Activated T-helper 1 cell treated with anti-CD3 and anti-CD28 coated beads, Interleukin-2, amount 50 U/mL, for 16 hours (primary cell): ENCODE measurements at places on chromosomes 6 and 20.
A peak's percentile ranks its signal among the peaks of the same experiment; 100 is the strongest.

DNA sequence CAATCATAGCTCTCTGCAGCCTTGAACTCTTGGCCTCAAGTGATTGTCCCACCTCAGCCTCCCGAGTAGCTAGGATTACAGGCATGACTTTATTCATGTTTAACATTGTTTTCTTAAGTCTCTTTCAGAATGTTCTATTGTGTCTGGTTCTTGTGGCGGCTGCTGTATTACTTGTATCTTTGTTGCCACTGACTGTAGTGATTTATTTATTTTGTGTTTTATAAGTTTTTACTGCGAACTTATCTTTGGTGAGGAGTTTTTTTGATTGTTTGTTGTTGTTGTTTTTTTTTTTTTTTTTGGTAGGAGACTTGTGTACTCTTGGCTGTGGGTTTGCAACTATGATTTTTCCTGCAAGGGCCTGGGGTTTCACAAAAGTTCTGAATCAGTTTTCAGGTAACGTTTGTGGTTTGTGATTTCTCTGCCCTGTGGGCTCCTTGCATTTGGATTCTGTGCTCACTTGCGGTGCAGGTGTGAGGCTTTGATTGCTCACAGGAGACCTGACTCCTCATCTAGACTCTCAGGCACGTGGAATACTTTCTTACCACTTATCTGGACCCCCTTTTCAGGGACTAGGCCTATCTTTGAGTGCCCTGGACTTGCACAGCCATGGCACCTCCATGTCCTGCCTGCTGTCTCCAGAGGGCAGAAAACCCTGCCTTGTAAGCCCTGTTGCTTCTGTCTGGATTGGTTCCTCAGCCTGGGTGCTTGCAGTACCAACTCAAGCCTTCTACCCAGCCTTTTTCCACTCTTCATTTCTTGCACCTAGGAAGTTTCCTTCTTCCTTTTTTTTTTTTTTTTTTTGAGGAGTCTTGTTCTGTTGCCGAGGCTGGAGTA lies 25.2 kb downstream of the KIF25 start:
- DNase-seq, result no peak

DNA sequence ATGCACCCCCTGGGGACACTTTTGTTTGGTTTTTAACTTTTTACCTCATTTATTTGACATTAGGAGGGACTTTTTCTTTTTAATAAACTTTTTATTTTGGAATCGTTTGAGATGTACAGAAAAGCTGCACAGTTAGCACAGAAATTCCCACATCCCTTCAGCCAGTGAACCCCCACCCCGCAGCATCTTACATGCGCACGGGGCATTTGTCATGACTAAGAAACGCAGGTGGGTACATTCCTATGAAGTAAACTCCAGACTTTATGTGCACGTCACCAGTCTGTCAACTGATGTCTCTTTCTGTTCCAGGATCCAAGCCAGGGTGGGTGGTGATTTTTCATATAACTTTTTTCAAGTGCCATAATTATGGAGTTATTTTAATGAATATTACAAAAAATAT lies 4.9 kb upstream of the ZNF831 start:
- DNase-seq, result no peak

DNA sequence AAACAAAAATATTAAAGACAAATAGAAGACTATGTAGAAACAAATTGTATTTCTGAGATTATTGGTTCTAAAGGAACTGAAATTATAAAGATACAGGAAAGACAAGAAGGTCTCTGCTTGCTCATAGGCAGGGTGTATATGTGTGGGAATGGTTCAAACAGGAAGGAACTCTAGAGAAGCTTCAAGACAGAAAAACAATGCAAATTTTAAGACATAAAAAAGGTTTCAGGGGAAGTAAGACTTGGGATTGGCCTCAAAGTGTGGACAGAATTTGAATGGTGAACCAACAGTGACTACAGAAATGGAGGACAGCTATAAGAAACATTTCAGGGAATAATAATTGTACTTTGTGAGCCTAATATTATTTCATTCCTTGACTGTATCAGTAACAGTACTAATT lies 50.3 kb downstream of the OR2B2 start:
- DNase-seq, result no peak

- no peak for DNase-seq
Observed at GRCh38 chr20:15767586-15767985, 805.7 kb downstream of the KIF16B start.

DNA sequence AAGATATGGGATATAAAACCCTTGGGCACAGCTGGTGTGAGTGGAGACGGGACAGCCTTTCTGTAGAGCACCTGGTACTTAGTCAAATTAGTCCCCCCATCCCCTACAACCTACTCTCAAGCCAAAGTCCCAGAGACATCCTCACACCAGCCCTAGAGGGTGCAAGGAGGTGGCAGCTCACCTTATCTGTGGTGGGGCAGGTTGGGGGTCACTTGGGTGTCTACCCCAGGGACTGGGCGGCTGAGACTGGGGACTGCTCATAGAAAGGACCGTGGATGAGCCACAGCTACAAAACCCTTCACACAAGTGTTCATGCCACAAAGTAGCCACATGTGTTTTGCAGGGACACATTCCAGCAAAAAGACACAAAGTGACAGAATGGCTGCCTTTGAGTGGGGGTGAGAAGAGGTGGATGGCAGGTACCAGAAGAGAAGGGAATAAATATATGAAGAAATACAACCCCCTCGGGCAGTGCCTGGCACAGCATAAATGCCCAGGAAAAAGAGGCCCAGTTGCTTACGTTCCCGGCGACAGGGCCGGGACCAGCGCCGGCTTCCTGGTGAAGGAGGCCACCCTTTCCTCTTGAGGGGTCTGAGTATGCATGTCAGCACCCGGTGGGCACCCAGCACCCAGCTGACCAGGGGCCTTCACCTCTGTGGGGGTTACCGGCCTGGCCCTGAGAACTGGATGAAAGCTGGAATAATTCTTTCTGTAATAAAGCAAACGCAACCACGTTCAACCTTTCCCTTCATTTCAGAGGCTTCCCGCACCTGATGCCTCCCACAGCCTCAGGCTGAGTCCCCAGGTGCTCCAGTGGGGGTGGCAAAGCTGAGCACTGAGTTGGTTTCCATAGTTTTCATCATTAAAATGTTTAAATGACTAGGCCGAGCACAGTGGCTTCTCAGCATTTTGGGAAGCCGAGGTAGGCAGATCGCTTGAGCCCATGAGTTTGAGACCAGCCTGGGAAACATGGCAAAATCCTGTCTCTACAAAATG lies 14.4 kb upstream of the CEBPB start:
- no peak for DNase-seq

- DNase-seq, result peak; percentile 46
Observed at GRCh38 chr6:44475779-44476434, 88.4 kb downstream of the CDC5L start.

DNA sequence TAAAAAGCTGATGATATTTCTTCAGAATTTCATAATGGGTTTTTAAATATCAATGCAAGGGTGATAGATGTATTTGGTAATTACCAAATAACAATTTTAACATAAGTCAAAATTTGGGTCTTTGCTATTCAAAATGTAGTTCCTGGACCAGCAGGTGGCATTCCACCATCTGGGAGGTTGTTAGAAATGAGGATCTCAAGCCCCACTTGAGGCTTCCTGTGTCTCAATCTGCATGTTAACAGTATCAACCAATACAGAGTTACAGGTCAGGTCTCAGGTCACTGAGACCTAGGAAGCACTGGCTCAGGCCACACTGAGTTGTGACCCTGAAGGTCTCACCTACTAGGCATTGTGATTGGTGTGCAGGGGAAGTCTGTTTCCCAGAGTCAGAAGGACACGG lies 57.2 kb upstream of the MTRF1L start:
- DNase-seq, result no peak

- DNase-seq, result no peak
Observed at GRCh38 chr20:59743767-59744485, 139.6 kb downstream of the PHACTR3 start.

- DNase-seq, result no peak
Observed at GRCh38 chr20:50621068-50621665, 70.2 kb downstream of the RIPOR3 start.

- no peak for DNase-seq
Observed at GRCh38 chr20:48164566-48165400, 379.5 kb upstream of the SULF2 start.

DNA sequence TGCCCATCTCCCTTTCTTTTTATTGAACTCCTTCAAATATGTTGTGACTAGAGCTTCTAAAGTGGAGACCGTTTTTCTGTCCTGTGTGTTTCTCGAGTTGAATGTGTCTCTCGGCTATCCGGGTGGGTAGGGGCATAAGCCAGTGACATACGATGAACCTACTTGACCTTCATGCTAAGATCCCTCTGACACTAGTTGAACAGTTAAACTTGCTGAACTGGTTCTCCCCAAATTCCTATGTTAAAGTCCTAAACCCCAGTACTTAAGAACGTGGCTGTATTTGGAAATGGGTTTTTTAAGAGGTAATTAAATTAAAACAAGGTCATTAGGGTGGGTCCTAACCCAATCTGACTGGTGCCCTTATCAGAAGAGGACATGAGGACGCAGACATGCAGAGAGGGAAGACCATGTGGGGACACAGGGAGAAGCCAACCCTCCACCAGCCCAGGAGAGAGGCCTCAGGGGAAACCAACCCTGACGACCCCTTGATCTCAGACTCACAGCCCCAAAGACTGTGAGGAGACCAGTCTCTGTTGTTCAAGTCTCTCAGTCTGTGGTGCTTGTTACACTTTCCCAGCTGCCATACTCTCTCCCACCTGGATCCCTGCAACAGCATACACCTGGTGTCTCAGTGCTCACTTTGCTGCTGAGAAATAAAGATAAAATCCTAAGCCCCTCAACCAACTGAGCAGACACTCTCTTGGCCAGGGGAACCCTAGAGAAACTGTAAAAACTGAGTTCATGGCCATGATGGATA lies 208.4 kb downstream of the MYLK4 start:
- no peak for DNase-seq

DNA sequence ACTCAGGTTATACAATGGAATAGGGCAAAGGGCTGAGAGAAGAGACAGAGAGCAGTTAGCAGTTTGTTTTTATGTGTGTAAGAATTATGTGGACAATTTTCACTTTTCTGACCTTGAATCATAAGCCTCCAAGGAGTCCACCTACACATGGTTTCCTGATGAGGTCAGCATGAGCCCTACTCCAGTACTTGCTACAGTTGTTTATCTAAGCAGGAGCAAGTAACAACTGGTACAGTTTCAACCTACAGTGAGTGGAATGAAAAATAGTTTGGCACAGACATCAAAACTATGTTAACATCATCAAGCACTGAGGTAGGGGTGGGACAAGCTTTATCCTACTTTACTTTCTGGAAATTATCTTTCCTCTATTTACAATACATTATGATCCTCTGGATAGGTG lies 426.7 kb upstream of the ID4 start:
- no peak for DNase-seq

DNA sequence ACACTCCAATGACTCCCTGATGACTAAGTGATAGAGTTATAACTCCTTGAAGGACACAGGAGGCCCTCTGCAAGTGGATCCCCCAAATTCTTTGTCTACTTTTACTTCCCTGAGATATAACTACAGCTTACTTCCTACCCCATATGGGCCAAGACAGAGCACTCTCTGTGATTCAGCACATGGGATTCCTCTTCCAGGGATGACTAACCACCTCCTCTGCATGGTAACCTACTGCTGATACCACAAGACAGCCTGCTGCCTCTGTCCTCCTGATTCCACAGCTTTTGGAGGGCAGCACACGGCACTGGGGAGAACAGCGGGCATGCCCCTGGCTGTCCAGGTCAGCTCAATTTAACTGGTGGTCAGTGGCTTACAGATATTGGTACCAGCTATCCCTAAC lies 675.7 kb upstream of the AGPAT4 start:
- no peak for DNase-seq

GRCh38 chr6:81450180-81450579 lies 302.3 kb downstream of the TENT5A start:
- no peak for DNase-seq

DNA sequence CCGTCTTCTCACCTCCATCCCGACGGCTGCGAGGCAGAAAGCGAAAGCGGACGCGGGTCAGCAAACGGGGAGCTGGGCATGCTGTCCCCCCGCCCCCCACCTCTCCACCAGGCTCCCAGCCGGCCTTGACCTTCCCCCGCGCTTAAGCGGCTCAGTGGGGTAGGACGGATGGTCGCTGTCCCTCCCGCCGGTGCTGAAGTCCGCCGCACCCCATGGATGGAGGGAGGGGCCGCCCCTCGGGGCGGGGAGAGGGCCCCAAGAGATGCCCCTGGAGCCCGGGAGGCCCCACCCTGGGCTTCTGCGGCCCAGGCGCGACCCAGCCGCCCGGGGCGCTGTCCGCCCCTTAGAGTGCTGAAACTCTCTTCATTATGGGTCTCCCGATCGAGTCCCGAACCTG lies at the start of gene KCNB1:
TSS of gene KCNB1 (minus strand) at position 48 of the 397 bp plus-strand sequence. CDS start 188 bp downstream, outside the sequence.
- DNase-seq, result no peak

GRCh38 chr6:80341330-80341729 lies 234.9 kb downstream of the BCKDHB start:
- DNase-seq, result no peak

DNA sequence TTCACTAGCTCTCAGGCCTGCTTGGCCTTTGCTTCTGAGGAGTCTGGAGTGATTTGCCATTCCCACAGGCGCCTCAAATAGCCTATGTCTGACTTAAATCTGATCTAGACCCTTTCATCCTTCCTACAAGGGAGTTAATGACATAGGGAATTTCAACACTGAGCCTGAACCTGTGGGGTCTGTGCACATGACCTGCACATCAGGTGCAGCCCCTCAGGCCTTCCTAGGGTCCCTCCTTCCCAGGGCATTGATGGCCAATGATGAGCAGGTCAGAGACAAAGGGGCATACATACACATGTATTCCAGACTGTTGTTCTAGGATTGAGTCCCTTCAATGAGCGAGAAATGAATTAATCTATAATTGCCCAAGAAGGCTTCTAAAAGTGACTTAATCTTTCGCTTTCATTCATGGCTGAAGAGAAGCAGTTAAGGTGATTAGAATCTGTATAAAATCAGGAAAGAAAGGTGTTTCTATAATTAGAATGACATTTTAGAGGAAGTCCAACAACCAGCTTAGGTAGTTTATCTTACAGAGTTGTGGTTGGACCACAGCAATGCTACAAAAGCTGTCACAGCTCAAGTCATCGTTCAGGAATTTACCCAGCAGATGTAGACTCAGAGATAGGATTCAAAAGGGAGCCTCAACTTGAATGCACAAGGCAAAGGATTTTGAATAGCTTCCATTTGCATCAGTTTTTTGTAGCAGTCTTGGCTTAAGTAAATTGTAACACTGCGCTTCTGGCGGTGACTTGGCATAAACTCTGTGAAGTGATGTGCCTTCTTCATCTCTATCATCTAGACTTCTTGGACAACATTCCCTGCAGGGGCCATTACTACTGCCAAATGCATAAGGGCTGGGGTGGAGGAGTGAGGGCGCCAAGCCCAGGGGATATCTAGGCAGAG lies 27.0 kb upstream of the TBC1D7 start:
- DNase-seq, result no peak

- no peak for DNase-seq
Observed at GRCh38 chr6:126831461-126831860, 287.0 kb upstream of the RSPO3 start.

- no peak for DNase-seq
Observed at GRCh38 chr6:116389357-116389756, 18.6 kb downstream of the DSE start.

DNA sequence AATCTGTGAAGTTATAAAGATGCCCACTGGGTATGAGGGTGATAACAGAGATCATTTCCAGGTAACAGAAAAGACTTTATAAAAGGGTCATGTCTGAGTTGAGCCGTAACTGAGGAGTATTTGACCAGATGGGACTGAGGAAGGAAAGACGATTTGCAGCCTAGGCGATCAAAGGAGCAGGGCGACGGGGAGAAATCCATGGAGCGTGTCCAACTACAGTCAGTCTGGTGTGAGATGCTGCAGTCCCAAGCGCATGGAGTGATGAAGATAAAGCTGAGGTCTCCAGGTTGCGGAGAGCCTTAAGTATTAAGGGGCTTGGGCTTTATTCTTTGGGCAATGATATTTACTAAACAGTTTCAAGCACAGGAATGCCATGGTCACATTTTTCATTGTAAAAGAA lies 166.7 kb downstream of the PRKN start:
- no peak for DNase-seq

- no peak for DNase-seq
Observed at GRCh38 chr20:50898475-50898874, 32.8 kb downstream of the ADNP start.
